Frontal cortex (tissue), 4 donors: ENCODE measurements at places on chromosomes 11 and 22. TPM values are rescaled to one million over a fixed set of nuclear protein-coding genes. Genes with fewer than 3 reads are reported as not detected.

Gene CD3E
- total RNA-seq = not detected

Gene MN1
- 26.5 TPM for total RNA-seq

Gene KCNK4
- 1.6 TPM for total RNA-seq

Gene OR52N4
- total RNA-seq = not detected
